ENCODE measurements at places on chromosomes 16 and 17.

GRCh38 chr17:16872351-16873173 lies 99.4 kb downstream of the TNFRSF13B start:
- no peak for DNase-seq

DNA sequence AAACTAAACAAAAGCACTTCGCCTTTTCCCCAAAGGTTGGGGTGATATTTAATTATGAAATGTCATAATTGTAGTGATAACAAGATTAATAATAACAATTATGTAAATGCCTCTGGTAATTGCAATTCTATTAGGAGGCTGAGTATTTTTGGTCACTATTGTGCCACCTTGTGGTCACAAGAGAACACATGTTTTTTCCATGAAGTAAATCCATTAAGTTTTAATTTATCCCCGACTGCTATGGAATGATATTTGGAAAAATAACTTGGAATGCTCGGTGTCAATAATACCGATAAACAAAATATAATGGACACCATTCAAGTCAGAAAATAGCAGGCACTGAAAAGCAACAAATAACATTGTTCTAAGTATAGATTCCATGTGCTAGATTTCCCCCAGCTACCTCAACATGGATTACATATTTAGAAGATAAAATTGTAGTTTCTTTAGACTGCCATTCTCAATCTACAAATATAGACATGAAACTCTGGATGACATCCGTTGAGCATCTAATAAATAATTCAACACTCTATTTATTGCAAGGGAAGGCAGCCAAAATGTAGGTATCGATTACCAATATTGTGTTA lies 25.0 kb upstream of the KCNJ2 start:
- DNase-seq = no peak

DNA sequence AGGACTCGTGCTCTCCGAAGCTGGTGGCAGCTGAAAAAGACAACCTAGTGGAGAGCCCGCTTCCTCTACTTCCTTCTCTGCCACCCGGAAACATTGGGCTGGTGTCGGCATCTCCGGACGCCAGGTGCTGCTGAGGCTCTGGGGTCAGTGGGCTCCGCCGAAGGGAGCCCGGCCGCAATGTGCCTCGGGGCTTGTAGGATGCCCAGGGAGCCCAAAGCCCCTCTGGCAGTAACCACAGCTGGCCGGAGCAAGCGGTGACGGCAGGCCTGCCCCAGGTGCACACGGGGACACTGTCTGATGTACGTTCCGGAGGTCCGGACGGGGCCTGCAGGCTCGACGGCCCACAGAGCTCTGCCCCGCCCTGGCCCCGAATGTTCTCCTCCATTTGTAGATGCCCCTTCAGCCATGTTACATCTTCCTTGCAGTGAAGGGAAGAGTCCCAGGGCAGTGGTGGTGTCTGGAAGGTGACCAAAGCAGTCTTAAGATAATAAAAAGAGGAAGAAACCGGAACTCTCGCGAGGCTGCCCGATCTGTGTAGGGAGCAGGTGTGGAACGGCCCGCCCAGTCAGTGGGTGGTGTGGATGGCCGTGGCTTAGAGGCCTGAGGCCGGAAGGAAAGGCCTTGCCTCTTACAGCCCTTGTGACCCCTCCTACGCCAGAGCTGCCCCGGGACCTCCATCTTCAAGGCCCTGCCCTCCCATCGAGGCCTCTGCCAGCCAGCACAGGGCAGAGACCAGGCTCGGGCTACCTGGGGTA lies 22.6 kb downstream of the NDUFAF8 start:
- DNase-seq = no peak

GRCh38 chr17:36989173-36989572 lies 40.4 kb downstream of the AATF start:
- DNase-seq = no peak

GRCh38 chr16:84055801-84056634 lies 13.4 kb upstream of the SLC38A8 start:
- DNase-seq = no peak

DNA sequence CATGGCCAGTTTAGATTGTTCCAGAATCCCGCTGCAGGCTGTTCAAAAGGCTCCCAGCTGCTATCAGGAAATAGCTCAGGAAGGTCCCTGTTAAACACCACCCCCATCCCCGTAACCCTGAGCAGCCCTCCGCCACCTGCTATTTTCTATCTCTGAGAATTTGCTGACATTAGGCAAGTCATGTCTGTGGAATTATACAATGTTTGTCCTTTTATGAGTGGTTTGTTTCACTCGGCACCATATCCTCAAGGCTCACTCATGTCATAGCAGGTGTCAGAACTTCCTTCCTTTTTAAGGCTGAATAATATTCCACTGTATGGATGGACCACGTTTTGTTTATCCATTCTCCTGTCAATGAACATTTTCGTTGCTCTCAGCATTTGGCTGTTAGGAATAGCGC lies 164.3 kb upstream of the FOXF1 start:
- no peak for DNase-seq

- DNase-seq = no peak
Measured at GRCh38 chr16:73724503-73724902, 572.1 kb upstream of the PSMD7 start.

DNA sequence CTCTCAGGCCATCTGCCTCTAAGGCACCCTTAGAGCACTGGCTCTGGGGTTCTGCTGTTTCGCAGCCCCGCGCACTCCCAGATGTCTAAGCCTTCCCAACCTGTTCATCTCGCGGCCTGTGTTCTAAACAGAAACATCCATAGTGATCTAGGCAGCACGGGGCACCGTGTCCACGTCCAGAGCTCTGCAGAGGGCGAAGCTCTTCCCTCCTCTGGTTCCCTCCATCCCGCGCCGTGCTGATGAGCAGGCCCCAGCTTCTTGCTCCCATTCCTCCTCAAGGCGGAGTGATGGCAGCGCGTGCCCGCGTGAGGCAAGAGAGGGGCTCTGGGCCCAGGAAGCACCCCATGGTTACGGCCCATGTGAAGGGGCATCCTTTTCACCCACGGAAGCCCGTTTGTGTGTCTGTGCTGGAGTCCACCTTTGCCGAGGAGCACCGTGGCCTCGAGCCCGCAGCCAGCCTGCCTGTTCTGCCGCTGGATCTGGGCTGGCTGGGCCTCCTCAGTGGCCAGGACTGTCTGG lies 3.6 kb downstream of the SPIRE2 start:
- DNase-seq = no peak

- no peak for DNase-seq
Measured at GRCh38 chr16:88914750-88915368, 48.4 kb upstream of the PABPN1L start.

DNA sequence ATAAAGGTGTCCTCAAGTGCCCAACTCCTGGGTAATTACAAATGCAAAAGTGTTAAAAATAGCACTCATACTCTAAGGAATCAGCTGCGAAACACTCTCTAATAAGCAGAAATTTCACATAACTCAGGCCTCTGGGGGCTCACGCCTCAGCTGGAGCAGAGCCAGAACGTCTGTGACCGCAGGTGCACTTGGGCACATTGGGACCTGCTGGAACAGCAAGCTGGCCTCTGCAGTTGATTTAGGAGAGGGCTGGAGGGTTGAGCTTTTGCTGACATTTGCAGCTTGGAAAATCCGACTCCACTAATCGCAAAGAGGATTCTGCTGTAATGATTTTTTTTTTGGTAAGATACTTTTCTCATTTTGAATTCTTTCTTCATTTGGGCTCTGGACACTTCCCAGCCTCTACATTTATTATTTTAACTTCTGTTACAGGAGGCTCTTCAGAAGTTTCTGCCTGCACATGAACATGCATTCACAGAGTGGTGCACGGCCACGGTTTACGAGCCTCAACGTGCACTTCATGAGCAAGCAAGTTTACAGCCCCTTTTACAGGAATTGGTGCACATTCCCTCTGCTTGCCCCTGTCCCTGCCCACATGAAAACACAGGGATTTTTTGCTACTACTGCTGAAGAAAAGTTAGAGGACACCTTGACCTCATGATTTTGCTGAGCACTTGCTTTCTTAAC lies 4.1 kb upstream of the SNTB2 start:
- DNase-seq = no peak

- no peak for DNase-seq
Measured at GRCh38 chr16:19066988-19067348, 446 bp upstream of the COQ7 start.

- no peak for DNase-seq
Measured at GRCh38 chr16:2858245-2859025, 465 bp upstream of the PRSS22 start.

DNA sequence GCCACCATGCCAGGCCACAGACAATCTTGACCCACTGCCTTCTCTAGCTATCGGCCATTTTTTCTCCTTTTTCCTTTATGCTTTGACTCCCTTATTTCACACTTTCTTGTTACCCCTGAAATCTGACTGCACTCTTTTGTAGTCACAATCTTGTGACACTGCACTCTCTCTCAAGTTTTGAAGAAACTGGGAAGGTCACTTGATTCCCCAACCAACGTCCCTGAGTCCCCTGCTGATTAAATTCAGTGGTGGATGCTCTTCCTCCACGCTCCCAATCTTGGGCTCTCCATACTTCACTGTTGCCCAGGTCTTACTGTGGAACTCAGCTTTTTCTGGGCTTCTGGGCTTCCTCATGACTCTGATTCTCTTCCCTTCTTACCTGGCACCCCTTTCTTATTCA lies 33.9 kb downstream of the PECAM1 start:
- no peak for DNase-seq

GRCh38 chr17:69228576-69228975 lies at the start of gene ABCA10:
ABCA10 (minus strand) TSS chr17:69228824; CDS start chr17:69225358, 3,466 bp downstream.
- DNase-seq = no peak

DNA sequence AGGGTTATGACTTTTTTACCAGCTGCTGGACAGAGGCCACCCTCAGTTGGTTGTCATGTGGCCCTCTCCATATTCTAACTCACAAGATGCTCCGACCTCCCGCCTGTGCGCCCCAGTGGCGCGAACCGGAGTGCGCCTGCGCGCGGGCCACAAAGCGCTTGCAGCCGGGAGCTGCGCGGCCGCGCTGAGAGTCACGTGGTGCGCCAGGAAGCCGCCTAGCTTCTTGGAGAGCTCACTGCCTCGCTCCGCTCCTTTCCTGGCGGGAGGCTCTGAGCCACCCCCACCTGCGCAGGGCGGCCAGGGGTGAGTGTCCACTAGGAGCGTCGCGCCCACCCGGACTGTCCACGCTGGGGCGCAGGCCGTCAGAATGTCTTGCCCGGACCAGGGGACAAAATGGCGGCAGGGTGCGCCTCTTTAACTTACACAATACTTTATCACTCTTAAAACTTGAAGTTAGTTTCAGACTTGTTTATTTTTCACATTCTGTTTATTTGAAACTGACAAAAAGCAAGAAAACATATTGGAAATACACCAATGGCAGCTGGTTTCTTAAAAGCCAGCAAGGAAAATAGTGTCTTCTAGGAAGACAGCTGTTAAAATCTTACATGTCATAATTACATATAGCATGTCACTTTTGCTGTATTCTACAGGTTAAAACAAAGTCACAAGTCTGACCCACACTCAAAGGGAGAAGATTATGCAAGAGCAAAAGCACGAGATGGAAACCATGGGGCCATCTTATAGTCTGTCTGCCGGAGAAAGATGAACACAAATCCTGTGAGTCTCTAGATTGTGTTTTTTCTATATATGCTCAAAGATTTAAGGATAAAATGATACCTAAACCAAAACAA lies 357.9 kb downstream of the CNTNAP4 start:
- DNase-seq = no peak

DNA sequence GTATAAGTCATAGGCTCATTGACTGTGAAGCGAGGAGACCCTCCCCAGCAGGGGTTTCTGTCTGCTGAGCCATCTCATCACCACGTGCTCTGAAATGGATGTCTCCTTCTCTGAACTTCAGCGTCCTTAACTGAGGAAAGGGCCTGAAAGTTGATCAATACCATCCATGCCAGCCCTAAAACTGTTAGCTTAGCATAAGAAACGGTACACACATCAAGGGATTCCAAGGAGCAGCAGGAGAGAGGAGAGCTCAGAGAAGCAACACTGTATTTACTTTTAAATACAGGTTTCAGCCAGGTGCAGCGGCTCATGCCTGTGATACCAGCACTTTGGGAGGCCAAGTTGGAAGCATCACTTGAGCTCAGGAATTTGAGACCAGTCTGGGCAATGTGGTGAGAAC lies 248.9 kb upstream of the TNRC6C start:
- no peak for DNase-seq

GRCh38 chr16:67252609-67253497 lies 4.1 kb downstream of the SLC9A5 start:
- no peak for DNase-seq

DNA sequence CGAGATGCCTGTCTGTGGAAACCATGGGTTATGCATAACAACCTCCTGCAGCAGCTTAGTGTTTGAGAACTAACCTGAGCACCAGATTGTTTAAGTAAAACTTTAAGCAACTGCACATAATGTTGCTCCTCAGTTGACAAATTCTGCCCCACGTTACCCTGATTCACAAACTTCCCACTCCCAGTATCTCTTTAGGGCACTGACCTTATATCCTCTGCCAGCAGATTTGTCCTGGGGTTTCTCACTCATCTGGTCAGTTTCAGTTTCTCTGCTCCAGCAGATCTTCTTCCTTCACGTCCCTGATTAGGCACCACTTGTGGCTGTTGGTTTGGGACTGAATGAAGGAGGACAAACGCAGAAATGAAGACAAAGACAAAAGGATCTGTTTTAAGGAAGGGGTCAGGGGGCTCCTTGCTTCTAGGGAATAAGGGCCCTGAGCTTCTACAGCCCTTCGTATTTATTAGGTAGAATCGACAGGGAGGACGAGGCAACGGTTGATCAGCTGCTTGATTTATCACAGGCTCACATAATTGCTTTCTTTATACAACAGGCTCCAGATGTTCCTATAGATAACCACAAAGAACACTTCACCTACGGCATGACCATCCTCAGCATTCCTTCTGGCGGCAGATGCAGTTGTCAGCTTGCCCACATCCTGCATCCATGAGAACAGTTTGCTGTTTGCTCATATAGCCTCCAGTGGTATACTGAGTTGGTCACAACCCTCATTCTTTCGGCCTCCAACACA lies 13.5 kb upstream of the ZNF689 start:
- no peak for DNase-seq

- no peak for DNase-seq
Measured at GRCh38 chr17:35731917-35732805, 722 bp downstream of the RASL10B start.

DNA sequence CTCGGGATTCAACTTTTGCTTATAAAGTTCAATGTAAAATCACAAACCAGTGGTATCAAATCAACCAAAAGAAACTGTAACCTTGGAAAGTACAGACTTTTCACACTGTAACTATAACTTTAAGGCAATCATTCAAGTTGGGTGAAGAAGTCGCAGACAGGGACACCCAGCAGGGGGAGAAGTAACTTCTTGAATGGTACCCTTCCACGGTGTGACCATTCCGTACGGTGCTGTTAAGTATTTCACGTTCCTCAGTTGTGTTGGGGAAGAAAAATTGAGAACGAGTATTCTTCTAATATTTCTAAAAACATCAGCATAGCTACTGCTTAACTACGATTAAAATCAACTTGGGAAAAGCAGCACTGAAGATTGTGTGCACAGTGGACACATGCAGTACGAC lies 55.8 kb downstream of the MYH10 start:
- DNase-seq = no peak

- no peak for DNase-seq
Measured at GRCh38 chr17:56593646-56594319, at the start of gene NOG. NOG (plus strand) TSS chr17:56593699; CDS start chr17:56594224, 525 bp downstream.

- DNase-seq = no peak
Measured at GRCh38 chr16:19203374-19203966, 35.4 kb downstream of the SYT17 start.

GRCh38 chr17:79003661-79004411 lies 5.7 kb downstream of the CANT1 start:
- no peak for DNase-seq

GRCh38 chr17:57737450-57737849 lies 7.6 kb downstream of the CCDC182 start:
- no peak for DNase-seq
